ENCODE measurements at places on chromosomes 4 and X.

GRCh38 chr4:140735317-140735716 is 20.9 kb downstream of the TBC1D9 start:
- no peak for DNase-seq

DNA sequence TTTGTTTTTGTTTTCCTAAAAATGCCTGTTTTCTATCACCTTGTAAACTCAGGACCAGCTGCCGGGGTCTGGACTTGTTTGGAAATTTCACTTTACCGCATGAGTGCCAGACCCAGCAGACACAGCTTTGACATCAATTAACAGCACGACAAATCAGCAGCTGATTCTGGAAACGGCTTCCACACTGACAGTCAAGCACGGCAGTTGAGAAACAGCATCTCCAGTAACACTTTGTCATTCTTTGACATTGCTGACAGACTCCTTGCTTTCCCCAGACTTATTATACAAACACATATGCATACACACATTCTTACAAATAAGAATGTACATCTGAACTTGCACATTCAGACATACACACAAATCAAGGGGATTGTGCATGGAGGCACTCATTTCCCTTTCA is 1017.6 kb upstream of the HS3ST1 start:
- DNase-seq, result no peak

GRCh38 chr4:101785486-101785885 is 5.0 kb upstream of the BANK1 start:
- no peak for DNase-seq

- no peak for DNase-seq
These were observed at the start of gene FGF2 for GRCh38 chr4:122826553-122827257. Gene FGF2 (plus strand): TSS chr4:122826831. CDS start chr4:122827175, 344 bp downstream.

- no peak for DNase-seq
These were observed 251.6 kb downstream of the ADGRA3 start for GRCh38 chr4:22264261-22264660.

DNA sequence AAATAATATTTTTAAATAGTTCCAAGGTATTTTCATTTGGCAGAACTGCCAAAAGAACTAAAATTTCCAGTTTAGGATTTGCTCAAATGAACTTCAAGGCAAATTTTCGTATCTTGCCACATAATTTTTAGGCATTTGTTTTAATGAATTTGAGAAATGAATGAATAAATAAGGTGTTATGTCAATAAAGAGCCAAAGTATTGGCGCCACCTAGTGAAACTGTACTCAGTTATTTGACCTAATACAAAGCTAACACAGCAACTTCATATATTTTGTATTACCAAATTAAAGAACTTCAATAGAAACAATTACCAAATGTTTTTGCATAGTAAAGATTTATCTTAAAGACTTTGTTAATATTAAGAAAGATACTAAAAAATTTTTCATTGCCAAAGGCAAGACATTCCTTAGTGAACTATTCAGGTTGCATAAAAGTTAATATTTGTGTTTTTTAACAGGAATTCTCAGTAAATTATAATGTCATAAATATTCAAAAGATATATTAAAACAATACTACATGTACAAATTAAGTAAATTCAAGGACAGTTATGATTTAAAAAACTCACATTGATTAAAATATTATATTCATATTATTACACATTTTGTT is 50.3 kb downstream of the STPG2 start:
- no peak for DNase-seq

GRCh38 chrX:136496186-136496763 is 1.1 kb upstream of the HTATSF1 start:
- no peak for DNase-seq

GRCh38 chr4:30833206-30833605 is 113.0 kb downstream of the PCDH7 start:
- no peak for DNase-seq

GRCh38 chrX:103584596-103584995 is 719 bp upstream of the TCEAL4 start:
- DNase-seq, result no peak

GRCh38 chr4:68462691-68463090 is 15.4 kb downstream of the TMPRSS11E start:
- no peak for DNase-seq

DNA sequence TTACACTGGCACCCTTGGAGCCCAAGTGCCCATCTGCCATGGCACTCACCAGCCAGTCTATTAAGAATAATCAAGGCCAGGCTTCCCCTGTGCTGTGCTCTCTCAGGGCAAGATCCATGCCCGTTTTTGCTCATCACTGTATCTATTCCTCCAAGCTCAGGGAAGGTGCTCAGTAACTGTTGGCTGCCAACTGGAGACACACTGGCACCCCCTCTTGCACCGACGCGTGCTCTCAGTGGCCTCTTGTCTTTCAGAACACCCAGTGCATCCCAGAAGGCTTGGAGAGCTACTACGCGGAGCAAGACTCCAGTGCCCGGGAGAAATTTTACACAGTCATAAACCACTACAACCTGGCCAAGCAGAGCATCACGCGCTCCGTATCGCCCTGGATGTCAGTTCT is 30.1 kb downstream of the NSG1 start:
- no peak for DNase-seq

- DNase-seq, result no peak
These were observed 82.3 kb downstream of the MAGEE1 start for GRCh38 chrX:76509775-76510174.

DNA sequence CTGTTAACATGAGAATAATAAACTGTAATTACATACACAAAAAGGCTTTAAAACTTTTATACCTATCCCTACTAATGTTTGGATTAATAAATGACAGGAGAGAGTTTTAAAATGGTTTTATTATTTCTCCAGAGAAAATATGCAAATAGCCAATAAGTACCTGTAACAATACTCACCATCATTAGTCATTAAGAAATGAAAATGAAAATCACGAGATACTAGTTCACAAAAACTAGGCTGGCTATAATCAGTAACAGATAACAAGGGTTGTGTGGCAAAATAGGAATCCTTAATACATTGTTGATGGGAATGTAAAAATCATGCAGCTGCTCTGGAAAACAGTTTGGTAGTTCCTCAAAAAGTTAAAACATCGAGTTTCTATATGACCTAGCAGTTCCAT is 25.2 kb upstream of the AP1AR start:
- DNase-seq, result no peak

DNA sequence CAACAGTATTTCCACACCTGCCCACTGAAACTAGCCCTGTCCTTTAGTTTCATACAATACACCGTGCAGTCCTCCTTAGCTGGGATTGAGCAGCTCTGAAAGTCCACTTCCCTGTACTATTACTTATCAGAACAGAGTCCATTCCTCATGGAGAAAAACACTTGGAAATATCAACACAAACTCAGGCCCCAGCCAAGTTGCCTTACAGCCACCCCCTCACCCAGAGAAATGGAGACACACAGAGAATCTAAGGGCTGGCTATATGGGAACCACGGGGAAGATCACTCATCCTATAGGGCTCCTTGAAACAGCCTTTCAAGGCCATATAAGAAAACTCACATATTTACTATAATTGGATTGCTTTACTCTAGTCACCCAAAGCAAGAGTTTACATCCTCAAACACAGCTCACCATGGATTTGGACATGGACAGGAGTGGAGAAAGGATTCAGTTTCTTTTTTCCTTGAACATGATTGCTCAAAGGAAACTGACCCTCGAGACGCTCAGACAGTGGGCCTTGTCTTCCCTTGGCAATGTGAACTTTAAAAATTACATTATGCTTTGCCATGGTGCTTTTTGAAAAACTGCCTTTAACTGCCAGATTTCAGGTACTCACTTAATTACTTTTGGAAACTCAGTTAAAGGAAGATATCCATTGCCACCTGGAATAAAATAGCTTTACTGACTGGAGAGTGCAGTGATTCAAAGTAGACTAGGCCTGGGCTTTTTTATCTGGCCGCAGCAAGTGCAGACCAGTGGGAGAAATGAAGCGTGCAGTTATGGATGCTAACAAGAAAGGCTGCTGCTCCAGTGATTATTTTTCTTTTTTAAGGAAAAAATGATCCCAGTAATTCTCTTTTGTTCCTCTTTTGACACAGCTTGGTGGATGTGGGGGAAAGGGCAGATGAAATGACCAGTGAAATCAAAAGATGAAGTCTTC is 1.6 kb downstream of the SCARB2 start:
- DNase-seq, result no peak

- DNase-seq, result no peak
These were observed 645.9 kb downstream of the PCDH7 start for GRCh38 chr4:31366041-31366440.

- DNase-seq, result no peak
These were observed 344.0 kb downstream of the CENPC start for GRCh38 chr4:67201334-67201733.

DNA sequence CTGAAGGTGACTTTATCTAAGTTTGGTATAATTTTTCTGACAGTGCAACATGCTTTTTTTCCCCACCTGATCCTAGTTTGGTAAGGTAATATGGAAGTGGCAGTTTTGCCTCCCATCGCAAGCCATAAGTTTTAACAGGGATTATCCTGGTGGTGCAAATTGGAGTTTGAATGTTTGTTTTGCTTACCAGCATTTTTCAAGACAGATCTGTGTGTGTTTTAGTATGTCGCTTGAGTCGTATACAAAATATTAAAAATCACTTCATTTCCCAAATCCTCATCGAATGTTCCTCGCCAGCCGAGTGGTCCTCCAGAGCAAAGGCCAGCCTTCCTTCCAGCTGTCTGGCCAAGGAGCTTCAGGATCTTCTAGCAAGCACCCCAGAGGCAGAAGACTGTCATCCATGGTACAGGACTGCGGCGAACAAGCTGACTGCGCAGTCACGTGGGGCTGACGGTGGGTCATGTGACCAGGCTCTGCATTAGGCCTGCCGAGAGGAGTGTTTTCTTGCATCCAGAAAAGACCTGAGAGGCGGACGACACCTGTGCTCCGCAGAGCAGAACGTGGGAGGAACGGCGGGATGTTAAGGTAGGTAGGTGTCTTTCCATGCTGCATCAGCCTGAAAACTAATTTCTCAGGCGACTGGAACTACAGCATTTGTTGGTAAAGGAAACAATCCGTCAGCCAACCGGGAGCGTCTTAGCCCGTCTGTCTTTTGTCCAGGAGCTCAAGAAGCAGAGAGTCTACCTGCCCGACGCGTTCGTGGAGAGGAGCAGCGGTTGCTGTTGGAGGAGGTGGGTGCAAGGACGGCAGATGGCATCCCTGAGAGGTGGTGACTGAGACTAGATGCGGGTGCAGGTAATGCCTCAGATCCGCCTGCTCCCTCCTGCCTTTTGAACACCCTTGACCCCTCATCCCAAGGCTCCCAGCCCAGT is at the start of gene GPRASP3:
Gene GPRASP3, plus strand, starts transcription at position 507 of the 932 bp plus-strand sequence. CDS start 28,253 bp downstream, outside the sequence.
- DNase-seq, result peak; percentile 53

GRCh38 chrX:75156531-75156945 is 455 bp upstream of the ABCB7 start:
- no peak for DNase-seq

DNA sequence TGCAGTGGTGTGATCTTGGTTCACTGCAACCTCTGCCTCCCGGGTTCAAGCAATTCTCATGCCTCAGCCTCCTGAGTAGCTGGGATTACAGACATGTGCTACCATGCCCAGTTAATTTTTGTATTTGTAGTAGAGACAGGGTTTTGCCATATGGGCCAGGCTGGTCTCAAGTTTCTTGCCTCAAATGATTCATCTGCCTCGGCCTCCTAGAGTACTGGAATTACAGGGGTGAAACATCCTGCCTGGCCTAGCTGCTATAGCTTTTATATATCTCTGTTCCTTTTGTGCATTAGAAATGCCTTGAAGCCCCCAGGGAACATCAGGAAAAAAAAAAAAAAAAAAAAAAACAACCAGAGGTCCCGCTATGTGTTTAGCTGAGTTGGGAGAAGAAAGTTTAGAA is 34.8 kb downstream of the UBE2K start:
- no peak for DNase-seq

DNA sequence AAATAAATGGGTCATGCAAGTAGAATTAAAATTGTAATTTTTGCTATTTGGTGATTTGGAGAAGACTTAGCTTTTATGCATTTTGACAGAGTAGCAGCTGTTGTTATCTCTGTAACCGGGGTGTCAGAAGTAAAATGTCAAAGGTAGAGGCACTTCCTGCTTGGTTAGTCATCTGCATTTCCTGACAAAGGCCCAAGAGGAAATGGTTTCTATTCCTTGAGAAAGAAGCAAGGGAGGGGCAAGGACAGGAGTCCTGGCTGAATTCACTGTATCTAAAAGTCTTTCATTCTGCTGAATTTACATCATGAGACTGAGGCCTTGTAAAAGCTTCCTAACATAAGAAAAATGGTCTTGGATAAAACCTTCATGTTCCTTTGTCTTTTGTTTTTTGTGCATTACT is 550.9 kb upstream of the BOD1L1 start:
- no peak for DNase-seq

- DNase-seq, result no peak
These were observed at the start of gene VGLL1 for GRCh38 chrX:136531951-136532350. Gene VGLL1 (plus strand): TSS chrX:136532215. CDS start chrX:136536021, 3,806 bp downstream.

GRCh38 chr4:62482355-62482754 is 1282.2 kb downstream of the ADGRL3 start:
- no peak for DNase-seq

DNA sequence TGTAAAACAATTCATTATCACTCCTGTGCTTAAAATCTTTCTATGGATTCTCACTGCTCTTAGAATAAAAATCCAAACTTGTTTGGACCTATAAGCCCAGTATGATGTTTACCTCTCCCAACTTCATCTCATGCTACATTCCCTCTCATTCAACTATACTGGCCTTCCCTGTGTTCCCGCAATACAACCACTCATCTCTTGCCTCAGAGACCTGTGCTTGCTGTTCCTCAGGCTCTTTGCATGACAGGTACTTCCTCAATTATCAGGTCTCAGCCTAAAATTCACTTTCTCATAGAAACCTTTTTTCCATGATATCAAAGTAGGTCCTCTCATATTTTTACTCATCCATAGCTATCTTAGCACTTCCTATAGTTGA is 71.7 kb downstream of the ENOX2 start:
- no peak for DNase-seq

- no peak for DNase-seq
These were observed 1077.3 kb upstream of the PCDH10 start for GRCh38 chr4:132071815-132072214.

DNA sequence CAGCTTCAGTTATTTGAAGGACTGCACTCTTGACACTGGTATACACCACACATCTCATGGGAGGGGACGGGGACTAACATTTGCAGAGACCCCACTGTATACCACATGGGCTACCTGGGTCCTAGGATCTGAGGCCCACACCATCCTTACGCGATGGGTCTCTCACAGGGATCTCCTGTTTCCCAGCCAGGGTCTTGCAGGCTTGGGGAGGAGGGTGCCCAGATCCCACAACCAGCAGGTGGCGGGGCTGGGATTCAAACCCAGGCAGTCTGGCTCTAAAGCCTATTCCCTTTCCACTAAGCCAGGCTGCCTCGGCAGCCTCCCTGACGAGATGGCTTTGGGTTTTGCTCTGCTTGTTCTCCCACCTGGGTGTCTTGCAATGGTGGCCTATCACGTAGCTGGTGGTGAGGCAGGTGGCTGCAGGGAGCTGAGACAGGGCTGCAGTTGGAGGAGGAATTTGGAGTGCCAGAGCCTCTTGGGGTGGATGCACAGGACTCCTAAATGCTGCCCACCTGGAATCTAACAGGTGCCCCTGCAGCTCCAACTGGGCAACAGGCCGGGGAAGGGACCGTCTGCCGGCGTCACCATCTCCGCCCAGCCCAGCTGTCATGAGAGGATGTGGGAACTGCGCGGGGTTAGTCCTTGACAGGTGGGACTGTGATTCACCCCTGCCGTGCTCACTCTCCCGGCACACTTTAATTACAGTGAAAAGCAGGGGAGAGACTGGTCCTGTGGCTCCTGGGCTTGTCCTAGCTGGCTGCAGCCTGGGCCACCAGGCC is 110.7 kb downstream of the PSAPL1 start:
- no peak for DNase-seq
